ENCODE measurements at places on chromosomes 1 and 21. TPM values are rescaled to one million over a fixed set of nuclear protein-coding genes. Genes with fewer than 3 reads are reported as not detected.

Gene DAB1
- 0.97 TPM for polyA plus RNA-seq

Gene ACTL8
- polyA plus RNA-seq: not detected

Gene ATP1A4
- polyA plus RNA-seq: not detected

Gene TMCO1
- polyA plus RNA-seq: 44.9 TPM

Gene USH2A
- 0.20 TPM for polyA plus RNA-seq

Gene ZNF697
- polyA plus RNA-seq: 1.9 TPM

Data from adrenal gland (tissue), 19 donors.